ENCODE measurements at places on chromosomes 5 and 9.

- no peak for DNase-seq
Observed at GRCh38 chr5:72465066-72465465, 42.1 kb downstream of the ZNF366 start.

DNA sequence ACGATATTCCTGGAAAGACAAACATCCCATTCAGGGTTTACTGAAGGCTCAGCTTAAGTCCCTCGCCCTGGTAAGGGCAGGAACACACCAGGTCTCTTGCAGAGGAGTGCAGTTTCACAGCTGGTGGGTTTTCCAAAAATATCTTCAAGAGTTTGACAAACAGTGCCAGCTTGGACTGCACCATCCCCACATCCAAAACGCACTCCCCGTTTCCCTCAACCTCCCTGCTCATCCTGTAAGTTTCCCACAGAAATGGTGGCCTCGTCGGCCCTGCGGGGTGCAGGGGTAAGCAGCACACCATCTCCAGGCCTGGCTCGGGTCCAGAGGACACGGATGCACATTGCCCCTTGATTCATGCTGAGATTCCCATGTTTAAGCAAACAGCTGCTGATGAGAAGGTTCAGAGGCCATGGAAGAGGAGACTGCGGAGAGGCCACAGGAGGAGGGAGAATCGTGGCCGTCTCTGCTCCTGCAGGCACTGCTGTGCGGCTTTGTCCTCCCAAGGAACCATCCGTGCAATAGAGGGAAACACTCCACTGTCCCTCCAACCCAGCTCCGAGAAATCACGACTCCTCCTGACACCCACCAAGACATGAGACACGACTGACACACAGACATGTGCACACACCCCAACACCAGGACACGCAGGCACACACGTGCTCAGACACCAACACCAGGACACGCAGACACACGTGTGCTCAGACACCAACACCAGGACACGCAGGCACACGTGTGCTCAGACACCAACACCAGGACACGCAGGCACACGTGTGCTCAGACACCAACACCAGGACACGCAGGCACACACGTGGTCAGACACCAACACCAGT is 24.0 kb upstream of the SLC12A7 start:
- no peak for DNase-seq

- no peak for DNase-seq
Observed at GRCh38 chr9:19114680-19115270, 12.1 kb upstream of the HAUS6 start.

GRCh38 chr5:56759521-56760216 is 55.7 kb upstream of the MAP3K1 start:
- no peak for DNase-seq

GRCh38 chr5:180816608-180817534 is 14.3 kb upstream of the MGAT1 start:
- no peak for DNase-seq

DNA sequence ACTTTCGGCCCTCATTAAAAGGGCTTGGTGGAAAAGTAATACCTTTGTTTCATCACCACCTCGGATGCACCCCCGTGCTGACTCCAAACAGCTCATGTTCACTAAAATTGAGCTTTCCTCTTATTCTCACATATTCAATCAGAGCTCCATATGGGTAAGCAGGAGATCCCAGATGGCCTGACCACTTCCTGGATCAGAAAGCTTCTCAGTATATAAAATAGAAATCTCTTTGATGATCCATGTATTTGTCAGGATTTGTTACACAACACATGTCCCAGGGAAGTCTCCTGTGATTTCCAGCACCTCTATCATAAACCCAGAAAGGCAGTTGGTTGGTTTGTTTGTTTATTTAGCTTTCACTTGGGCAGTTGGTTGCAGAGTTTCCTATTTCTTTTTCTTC is 402.0 kb downstream of the MLLT3 start:
- no peak for DNase-seq

DNA sequence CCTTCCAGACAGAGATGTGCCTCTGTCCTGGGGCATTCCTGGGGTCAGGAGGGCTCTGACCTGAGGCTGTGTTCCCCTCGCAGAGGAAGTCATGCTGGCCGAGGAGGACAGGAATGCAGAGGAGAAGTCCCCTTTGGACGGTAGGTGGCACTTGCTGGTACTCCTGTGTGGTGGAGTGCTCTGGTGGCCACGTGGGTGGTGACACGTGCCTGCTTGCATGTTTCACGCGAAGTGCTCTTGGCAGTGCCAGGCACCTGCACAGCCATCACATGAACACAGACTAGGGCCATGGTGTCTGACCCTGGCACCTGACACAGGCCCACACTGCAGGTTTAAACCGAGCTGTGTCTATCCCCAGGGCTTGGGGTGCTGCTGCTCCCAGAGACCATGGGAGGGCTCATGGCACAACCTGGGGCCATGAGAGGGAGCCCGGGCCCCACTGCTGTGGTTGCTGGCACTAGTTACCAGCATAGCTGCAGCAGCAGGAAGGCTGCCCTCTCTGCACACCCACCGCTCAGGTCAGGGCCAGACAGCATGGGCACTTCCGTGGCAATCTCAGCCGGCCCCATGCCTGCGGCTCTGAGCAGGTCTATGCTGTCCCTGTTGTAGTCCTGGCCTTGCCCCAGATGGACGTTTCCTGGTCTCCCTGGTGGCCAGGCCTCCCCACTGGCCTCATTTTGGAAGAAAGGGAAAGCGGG is 79.3 kb downstream of the CACNA1B start:
- no peak for DNase-seq

DNA sequence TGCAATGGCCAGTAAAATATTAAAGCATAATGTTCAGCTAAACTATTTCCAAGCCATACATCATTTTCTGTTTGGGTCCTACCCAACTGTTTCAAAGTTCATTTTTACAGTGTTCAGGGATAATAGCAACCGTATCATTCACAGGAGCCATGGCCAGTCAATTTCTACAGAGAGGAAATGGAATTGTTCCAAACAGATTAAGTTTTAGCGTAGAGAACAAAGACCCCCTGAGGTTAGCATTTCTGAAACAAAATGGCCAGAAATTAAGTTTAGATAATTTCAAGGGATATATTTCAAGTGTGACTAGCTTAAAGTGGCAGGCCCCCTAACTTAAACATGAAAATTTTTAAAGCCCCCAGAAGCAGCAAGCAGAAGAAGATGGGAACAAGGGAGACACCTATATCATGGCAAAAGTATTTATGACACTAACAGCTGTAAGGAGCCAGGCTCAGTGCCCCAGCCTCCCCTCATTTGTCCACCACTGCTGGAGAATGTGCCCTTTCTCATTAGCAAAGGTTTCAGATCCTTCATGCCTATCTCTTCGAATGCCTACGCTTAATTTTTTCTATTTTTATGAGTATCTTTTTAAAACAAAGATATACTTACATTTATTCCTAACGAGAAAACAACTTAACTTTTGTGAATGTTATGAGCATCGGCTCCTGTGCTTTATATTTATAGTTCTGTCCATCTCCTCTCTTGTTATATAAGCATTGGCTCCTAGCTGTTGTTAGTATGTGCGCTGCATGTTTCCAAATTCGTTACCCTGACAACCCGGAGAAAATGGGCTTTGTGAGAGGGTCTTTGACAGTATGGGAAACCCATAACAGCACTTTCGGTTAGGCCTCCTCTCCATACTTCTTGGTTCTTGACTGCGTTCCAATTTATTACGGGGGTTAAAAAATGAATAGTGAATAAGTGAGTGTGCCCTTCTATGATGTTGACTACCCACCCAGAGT is 116.3 kb downstream of the MED27 start:
- DNase-seq = no peak

- no peak for DNase-seq
Observed at GRCh38 chr9:136829412-136829811, 12.9 kb upstream of the AJM1 start.

DNA sequence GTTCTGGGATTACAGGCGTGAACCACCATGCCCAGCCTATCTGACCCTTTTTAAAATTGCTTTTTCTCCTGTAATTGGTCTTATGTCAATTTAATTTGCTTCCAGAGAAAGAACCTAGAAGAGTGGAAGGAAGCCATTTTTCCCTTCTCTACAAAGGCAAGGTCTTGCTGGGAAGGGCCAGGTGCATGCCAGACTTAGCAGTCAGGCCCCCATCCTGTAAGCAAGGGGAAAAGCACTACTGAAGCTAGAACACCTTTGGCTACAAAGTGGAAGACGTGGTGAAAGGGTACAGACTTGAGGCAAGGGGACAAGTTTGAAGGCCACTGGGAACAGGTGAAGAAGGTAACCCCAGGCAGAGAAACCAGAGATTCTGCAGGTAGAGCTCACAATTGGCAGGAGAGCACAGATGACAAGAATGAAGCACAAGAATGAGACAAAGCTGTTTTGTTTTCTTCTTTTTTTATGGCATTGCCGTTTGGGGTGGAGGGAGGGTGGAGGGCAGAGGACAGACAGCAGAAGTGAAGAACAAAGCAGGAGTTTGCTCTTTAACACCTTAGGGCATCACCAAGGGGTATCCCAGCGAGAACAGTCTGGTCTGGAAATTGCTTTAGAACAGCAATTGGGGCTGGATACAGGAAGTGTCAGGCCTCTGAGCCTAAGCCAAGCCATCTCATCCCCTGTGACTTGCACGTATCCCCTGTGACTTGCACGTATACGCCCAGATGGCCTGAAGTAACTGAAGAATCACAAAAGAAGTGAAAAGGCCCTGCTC is 72.9 kb downstream of the SERINC5 start:
- DNase-seq = no peak

GRCh38 chr9:109289186-109289585 is 31.7 kb downstream of the EPB41L4B start:
- DNase-seq = no peak

DNA sequence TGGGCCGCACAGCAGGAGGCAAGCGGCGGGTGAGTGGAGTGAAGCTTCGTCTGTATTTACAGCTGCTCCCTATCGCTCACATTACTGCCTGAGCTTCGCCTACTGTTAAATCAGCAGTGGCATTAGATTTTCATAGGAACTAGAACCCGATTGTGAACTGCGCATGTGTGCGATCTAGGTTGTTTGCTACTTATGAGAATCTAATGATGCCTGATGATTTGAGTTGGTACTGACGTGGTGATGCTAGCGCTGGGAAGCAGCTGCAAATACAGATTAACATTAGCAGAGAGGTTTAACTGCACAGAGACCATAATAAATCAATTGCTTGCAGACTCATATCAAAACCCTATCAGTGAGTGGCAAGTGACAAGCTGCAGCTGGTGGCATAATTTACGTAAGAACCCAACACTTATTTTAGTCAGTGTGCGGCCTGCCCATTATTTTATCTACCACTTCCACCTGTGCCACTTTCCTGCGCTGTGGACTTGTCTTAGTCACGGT is 133.4 kb upstream of the CDH9 start:
- DNase-seq = no peak

Measured in cardiac septum (tissue), 1 donor.